ENCODE measurements at places on chromosomes 4 and X.

DNA sequence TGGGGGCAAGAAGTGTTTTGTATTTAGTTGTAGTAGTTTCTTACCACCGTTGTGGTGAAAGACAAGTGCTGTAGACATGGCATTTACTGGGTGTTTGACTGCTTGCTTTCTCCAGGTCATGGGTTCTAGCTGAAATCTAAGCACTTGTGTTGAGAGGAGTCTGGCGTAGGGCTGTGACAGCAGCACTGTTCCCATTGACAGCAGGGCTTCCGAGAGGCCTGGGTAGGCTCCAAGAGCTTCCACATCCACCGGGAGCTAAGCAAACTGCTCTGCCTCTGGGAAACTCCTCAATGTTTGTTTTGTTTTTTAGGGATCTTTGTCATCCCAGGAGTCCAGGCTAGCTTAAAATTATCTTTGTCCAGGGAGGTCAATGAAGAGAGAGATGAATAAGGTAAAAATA is 44.3 kb downstream of the BMPR1B start:
- no peak for DNase-seq

DNA sequence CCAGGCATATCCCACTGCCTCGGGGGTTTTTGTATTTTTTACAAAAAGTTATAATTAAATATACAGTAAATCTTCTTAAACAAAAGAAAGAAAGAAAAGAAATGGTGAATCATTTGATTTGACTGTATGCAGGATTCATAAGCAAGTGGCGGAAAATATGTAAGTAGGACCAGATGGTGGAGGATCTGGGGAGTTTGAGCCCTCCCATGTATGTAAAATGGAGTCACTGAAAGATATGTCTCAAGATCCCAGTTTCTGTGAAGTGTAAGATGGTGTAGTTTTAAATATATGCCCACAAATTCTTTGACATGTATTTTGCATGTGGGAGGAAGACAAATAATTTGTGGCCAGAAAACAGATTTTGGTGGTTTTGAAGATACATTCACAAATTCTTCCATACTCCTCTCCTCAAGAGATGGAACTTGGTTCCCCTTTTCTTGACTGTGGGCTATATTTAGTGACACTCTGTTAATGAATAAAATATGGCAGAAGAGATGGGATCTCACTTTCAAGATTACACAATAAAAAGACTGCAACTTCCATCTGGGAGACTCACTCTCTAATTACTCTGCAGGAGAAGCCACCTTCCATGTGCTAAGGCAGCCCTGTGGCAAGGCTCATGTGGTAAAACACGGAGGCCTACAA is 133.6 kb upstream of the S100G start:
- no peak for DNase-seq

- DNase-seq: no peak
Observed at GRCh38 chr4:85773372-85773771, 298.4 kb downstream of the ARHGAP24 start.

GRCh38 chr4:182846036-182846435 is 71.2 kb downstream of the DCTD start:
- DNase-seq: no peak

- DNase-seq: no peak
Observed at GRCh38 chrX:20128670-20129069, 12.0 kb upstream of the MAP7D2 start.

- DNase-seq: no peak
Observed at GRCh38 chr4:135775909-135776308, 1574.3 kb upstream of the PABPC4L start.

DNA sequence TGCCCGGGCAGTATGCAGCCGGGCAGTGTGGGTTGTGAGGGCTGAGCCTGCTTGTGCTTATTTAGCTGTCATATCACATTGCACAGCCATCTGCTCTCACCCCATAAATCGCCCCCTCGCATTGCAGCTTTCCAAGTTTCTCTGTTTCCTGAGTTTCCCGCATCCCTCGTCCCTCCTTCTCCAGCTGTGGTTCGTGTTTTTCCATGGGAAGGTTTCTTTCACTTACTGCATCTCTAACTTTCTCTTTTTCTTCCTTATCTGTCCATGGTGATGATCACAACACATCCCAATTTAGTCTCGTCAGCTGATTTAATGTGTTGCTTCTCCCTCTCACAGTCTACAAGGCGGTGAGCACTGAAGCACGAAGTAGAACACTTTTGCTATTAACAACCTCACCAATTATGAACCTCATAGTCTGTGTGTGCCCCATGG is 118.1 kb downstream of the ENPP6 start:
- DNase-seq: no peak

- no peak for DNase-seq
Observed at GRCh38 chr4:1419708-1420107, 13.5 kb upstream of the NKX1-1 start.

- DNase-seq: no peak
Observed at GRCh38 chr4:116878280-116878679, 207.1 kb downstream of the TRAM1L1 start.

DNA sequence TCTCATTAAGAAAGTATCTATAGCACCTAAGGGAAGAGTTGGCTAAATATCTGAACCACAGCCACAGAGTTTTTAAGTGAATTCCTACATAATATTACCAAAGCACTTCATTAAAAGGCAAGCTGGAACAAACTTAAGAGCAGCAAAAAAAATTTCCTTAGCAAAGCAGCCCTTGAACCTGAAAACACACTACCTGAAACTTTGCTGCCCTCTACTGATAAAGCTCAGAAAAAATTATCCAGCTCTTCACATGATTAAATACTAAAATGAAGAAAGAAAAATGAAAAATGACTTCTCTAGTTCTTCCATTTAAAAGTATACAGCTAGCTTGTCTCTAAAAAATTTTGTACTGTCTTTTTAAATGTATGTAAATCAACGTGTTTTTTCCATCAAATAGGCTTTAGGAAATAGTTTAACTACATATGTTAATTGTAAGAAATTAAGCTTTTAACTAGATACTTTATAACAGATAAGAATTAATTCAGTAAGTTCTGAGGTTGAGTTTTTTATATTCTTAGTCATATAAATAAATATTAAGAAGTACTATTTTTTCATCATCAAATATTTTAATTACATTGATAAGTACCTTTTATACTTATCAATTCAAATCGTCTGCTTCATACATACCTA is 156.1 kb downstream of the STPG2 start:
- no peak for DNase-seq

DNA sequence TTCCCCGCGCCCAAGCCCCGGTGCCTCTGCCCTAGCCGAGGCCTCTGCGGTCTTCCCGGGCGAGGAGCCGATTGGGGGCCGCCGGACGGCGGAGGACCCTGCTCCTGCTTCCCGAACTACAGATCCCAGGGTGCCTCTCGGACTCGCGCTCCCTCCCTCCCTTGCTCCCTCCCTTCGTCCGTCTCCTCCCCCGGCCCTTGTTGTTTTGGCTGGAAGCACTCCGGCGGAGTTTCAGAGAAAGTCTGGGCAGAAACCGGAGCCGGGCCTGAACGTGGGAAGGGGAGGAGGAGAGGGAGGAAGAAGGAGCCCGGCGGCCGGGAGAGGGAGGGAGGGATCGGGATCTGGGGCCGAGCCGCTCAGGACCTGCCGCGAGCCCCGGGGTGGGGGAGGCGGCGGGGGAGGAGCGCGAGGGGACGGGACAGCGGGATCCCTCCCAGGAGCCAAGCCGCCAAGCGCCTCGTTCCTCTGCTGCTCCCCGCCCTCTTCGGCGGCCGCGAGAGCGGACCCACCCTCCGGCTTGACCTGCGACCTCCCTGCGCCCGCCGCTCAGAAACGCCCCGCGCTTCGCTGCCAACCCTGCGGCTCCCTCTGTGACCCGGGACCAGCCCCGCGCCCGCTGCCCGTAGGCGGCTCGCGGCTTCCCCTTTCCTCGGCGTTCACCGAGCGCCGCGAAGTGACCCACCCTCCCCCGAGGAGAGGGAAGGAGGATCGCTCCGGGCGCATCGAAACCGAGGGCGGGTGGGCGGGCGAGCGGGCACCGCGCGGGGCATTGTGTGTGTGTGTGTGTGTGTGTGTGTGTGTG is 496 bp upstream of the GAB1 start:
- peak; percentile 2 for DNase-seq

GRCh38 chrX:71365356-71365874 is 742 bp upstream of the TAF1 start:
- DNase-seq: no peak

DNA sequence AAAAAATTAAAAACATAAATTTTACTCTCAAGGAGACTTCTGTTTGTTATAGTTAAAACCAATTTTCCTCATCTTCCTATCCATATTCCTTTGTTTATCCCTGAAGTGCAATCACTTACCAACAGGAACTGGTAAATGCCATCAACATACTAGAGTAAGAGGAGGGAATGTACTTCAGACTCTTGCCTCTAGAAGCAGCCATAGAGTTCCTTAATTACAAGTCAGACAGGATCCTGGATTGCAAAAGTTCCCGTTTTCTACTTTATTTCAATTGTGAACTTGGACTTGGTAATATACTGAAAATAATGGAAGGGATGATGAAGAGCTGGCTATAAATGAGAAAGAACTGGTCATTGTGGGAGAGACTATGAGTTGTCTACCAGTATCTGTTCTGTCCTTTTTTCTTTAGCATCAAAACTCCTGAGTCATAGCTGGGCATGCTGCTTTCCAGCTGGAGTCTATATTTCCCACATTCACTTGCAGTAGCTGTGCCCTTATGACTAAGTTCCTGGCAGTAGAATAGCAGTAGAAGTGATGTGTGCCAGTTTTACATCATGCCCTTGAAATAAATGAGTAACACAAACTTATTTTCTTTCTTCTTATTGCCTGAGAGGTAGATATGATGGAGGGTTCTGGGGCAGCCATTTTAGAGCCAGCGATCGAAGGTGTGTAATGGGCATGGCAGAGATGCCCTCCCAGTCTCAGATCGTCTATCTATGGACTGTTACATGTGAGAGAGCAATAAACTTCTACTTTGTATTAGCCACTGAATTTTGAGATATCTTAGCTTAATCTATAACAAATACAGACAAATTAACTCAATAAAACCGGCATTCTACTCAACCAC is 26.8 kb upstream of the SPARCL1 start:
- no peak for DNase-seq

DNA sequence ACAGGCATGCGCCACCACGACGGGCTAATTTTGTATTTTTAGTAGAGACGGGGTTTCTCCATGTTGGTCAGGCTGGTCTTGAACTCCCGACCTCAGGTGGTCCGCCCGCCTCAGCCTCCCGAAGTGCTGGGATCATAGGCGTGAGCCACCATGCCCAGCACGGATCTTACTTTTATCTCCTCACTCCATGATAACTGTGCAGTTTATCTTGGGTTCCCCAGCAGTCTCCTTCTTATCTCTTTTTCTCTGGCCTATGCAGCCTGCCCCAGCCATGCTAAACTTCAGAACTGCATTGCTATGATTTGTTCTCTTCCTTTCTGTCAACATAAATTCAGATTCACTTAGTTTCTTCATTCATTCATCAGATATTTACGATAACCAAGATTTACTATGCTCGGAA is 22.4 kb downstream of the PAGE1 start:
- no peak for DNase-seq

- no peak for DNase-seq
Observed at GRCh38 chr4:119833611-119834010, 205.0 kb upstream of the PDE5A start.

DNA sequence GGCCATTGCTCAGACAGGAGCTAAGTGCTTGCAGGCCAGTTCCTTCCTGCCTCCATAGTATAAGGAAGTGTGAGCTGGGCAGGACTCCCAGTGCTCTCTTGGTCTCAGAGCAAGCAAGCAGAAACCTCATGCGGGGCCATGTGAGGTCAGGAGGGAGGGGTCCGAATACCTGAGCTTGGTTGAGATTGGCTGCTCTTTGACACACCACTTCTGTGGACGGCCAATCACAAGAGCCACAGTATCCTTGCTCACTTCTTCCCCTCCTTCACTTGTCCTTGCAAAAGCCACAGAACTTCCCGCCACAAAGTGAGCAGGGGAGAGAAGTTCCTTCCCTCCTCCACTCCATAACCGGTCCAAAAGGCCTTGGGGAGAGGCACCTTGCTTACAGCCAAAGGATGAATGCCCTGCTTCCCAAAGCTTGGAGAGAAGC is 56.7 kb downstream of the PRPS1 start:
- no peak for DNase-seq

DNA sequence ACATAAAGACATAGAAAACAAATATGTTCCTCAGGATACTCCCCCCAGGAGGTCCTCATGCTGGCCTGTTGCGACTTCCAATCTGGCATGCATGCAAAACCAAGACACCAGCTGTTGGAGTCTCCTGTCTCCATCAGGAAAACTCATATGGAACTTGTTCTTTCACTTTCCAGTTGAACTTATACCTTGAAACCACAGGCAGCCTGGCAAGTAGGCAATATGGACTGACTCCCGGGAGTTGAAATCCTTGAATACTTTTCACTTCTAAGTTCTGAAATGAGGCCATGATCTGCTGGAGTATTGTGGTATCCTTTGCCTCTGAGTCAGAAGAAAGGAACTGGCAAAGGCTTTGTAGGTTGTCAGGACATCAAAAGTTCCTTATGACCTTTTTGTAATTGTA is 444.2 kb downstream of the IDS start:
- no peak for DNase-seq

GRCh38 chr4:153834901-153835300 is 46.0 kb upstream of the SFRP2 start:
- DNase-seq: no peak

GRCh38 chrX:129779086-129779672 is 570 bp upstream of the SASH3 start:
- DNase-seq: no peak

GRCh38 chr4:128347930-128348660 is 60.5 kb upstream of the PGRMC2 start:
- no peak for DNase-seq

DNA sequence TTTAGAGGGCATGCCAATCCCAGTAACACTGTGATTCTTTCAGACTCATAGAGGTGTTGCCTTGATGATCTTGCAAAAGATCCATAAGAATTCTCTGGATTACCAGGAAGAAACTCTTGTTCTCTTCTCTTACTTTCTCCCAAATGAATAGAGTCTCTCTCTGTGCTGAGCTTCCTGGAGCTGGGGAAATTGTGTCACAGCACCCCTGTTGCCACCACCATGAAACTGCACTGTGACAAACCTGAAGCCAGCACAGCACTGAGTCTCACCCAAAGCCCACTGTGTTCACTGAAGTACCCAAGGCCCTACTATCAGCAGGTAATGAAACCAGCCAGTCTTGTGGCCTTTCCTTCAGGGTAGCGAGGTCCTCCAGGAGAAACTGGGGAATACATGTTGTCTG is 332.7 kb upstream of the FGF16 start:
- no peak for DNase-seq

DNA sequence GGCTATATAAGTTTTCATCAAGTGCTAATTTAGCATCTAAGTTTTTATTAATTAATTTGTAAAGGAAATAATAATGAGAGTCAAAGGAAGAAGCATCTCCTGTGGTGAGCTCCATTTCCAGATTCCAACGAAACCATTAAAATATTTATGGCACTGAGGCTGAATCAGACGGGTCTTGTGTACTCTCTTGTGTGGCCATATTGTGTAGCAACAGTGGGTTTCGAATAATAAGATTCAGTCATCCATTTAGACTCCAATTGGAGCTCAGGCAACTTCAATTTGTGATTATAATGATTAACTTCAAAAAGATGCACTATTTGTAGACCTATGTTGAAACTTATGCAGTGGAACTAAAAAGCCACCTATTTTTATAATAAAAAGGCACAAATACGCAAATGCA is 82.4 kb downstream of the SNCA start:
- DNase-seq: no peak

- no peak for DNase-seq
Observed at GRCh38 chr4:164383358-164384220, 370.3 kb upstream of the SMIM31 start.

GRCh38 chr4:159021597-159022385 is 81.1 kb upstream of the RAPGEF2 start:
- no peak for DNase-seq

GRCh38 chr4:185868983-185869382 is 57.0 kb upstream of the SORBS2 start:
- no peak for DNase-seq

Data from activated CD4-positive, alpha-beta T cell treated with anti-CD3 and anti-CD28 coated beads for 24 hours (primary cell).